ENCODE measurements at places on chromosomes 4 and X.

- peak; percentile 0 for DNase-seq
Measured at GRCh38 chrX:109966246-109966645, 36.7 kb upstream of the TMEM164 start.

DNA sequence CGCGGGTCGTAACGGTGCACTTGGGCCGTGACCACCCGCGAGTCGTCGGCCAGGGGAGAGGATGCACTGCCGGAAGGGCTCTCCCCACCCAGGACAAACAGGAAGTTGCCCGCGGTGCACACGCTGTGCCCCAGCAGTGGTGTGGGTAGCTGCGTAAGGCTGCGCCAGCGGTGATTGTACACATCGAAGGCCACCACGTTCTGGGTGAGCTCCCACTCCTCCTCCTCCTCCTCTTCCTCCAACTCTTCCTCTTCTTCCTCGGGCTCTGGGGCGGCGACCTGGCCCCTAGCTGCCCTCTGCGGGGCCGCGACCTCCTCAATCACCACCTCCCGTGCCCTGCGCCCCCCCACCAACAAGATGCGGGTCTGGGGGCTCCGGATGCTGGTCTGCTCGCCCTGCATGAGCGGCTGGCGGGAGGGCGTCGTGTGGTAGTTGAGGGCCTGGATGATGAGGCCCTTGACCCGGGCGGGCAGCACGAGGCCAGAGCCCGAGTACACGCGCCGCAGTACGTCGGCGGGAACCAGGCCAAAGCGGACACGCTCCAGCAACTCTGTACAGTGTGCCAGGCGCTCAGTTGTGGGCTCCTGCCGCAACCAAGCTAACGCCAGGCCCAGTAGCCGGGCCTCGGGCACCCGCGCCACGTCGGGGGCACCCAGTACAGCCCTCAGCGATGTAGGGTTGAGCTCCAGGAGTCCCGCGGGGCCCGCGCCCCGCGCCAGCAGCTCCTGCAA lies 1.4 kb downstream of the KLHL34 start:
- no peak for DNase-seq

GRCh38 chr4:14132301-14132700 lies 504.8 kb upstream of the BOD1L1 start:
- DNase-seq: no peak

DNA sequence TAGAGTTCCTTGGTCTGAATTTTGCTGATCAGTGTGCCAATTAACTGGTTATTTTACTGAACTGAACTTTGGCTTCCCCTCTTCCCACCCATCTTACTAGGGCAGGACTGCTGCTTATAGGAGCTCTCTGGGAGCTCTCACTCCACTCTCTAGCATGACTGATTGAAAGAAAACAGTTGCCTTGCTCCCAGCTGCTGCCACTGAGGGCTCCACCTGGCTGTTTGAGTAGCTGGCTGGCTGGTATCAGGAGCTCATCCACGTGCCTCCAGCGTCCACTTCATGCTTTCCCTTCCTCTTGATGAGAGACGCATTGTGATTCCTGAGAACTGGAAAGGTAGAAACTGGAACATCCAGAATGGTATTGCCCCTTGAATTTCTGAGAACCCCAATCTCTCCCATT lies 73.0 kb upstream of the KLHL13 start:
- DNase-seq: no peak

- DNase-seq: no peak
Measured at GRCh38 chr4:124943145-124943889, 230.8 kb upstream of the ANKRD50 start.

DNA sequence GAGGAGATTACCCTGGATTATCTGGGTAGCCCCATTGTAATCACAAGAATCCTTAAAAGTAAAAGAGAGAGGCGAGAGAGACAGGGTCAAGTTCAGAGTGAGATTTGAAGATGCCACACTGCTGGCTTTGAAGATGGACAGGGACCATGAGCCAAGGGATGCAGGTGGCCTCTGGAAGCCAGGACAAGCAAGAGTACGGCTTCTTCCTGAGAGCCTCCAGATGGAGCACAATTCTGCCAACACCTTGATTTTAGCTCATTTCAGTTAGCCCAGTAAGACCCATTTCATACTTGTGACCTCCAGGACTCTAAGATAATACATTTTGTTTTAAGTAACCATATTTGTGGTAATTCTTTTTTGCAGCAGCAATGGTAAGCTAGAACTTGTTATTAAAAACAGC lies 120.3 kb downstream of the GPM6A start:
- no peak for DNase-seq

DNA sequence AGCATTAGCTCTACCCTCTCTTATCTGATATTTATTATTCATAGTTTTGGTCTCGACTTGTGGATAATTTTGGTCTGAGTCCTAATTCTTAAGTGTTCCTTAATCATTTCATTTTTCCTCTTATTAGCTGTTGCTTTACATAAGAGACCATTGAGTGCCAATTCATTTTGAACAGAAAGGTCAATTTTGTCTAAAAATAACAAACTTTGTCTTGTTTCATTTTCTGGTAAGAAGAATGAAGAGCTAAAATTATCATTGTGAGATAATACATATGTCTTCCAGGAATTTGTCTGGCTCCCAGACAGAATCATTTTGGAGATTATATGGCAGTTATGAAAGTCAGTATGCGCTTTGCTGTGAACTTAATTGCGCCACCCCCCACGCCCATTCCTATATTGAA lies 1471.8 kb downstream of the PCDH7 start:
- no peak for DNase-seq

DNA sequence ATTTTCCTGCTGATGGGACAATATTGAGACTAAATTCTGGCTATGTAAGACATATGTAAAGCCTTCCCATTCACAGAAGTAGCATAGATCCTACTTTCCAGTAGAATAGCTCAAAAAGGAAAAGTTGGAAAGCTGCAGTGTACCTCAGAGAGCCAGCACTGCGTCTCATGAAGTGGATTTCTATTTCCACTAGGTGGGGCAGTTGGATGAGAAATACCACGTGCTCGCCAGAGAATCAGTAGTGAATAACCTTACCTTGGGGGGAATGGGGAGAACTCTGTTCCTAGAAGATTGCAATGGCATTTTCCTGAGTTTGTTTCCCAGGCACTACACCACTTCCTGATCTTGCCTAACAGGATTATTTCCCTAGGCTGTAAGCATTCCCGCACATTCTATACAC lies 907.1 kb downstream of the FSTL5 start:
- DNase-seq: no peak

GRCh38 chr4:11618666-11619282 lies 190.1 kb upstream of the HS3ST1 start:
- DNase-seq: no peak

GRCh38 chr4:56937262-56937661 lies 29.6 kb downstream of the REST start:
- DNase-seq: peak; percentile 42

DNA sequence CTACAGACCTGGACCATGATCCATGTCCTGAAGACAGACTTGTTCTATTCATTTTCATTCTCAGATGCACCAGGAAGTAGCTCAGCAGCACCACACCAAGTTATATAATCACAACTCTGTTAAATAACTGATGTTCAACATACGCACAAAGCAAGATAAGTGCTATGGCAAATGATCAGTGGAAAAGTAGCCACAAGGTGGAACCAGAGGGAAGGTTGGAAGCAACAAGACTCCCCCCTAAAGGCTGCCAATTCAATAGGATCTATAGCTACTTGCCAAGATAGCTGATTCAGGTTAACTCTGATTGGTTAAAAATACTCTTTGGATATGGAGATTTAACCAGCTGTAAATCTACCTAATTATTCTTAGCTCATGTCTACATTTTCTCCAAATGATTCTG lies 23.7 kb upstream of the FAM47B start:
- peak; percentile 45 for DNase-seq

GRCh38 chrX:150337536-150337935 lies 25.6 kb upstream of the MAMLD1 start:
- no peak for DNase-seq

DNA sequence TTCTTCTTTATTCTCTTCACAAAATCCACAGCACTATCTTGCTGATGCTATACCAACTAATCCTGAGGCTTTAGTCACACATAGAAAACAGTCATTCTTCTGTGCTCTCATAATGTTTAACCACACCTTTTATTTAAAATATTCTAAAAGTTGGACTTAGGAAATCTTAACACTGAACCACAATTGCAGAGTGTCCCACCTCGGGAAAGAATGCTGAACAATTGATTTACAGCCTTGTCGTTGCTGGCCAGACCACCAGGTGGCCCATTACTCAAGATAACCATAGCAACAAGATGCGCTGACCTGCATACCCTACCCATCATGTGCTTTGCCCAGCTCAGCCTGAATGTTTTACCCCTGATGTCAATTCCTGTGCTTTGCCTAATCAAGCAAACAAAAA lies 100.8 kb downstream of the ARSJ start:
- DNase-seq: no peak

DNA sequence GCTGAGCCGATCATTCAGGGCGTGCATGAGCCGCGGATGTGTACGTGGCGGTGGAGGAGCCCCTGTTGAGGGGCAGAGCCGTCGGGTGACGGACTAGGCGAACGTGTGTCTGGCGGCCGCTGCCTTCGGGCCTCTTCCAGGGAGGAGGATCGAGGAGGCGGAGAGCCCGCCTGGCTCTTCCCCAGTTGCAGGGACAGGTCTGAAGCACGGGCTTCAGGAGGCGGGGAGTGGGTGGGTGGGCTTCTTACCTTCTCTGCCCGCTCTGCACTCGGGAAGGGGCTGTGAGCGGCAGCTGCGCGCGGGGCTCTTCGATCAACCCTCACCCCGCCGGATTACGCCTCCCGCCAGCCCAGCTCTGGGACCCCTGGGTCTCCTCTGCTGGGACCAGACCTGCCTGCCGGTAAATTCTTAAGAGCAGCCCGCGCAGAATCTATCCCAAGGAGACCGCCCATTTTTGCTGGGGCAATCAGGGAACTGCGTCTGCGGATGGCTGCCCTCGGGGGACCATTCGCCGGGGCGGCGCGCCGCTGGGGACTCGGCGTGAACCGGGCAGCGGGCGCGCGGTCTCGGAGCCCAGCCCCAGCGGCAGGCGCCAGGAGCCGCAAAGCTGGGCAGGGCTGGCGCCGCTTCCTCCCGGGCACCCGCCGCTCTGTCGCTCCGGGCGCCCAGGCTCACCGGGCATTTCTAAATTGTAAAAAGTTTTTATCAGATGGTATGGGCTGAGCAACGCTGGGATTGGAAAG lies 4.9 kb downstream of the PLAC8 start:
- peak; percentile 23 for DNase-seq

DNA sequence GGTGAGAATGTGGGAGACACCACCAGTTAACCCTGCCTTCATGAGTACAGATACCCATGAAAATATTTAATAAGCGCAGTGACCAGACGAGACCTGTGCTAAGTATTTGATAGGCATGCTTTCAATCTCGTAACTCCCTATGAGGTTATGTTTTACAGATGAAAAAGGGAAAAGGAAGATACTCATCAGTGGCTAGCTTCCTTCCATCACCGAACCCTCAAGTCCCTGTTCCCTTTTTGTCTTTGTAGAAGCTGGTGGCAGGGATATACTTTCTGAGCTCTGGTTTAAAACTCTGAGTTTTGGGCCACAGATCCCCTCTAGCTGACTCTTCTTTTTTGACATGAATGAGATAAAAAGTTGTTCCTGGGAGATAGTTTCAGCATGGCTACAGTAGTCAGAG lies 26.3 kb downstream of the AFF1 start:
- no peak for DNase-seq

DNA sequence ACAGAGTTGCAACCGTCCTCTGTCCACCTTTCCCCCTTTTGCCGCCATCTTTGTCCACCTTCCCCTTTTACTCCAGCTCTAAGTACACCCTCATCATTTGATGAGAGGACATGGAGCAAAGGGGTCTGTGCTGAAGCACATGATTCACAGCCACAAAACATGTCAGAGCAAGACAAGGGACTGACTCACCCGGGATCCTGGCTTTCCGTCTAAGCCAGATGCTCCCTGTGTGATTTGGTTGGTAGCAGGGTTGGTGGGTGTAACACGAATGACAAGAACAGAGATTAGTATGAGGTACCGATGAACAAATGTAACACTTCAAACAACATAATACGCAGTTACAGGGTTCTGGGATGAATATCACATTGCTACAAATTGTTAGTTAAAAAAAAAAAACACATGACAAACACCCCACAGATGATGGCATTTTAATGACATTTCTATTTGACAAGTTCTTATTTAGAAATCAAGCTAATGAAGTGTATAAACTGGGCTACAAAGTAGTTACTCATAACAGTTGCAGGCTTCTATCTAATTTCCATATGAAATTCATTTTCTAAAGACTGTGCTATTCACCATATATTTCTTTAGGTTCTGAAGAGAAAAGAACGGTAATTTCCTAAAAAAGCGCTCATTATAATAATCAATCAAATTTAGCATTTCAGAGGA lies 71.4 kb upstream of the ETNPPL start:
- peak; percentile 32 for DNase-seq

- DNase-seq: no peak
Measured at GRCh38 chr4:98515470-98515809, 143.0 kb downstream of the TSPAN5 start.

DNA sequence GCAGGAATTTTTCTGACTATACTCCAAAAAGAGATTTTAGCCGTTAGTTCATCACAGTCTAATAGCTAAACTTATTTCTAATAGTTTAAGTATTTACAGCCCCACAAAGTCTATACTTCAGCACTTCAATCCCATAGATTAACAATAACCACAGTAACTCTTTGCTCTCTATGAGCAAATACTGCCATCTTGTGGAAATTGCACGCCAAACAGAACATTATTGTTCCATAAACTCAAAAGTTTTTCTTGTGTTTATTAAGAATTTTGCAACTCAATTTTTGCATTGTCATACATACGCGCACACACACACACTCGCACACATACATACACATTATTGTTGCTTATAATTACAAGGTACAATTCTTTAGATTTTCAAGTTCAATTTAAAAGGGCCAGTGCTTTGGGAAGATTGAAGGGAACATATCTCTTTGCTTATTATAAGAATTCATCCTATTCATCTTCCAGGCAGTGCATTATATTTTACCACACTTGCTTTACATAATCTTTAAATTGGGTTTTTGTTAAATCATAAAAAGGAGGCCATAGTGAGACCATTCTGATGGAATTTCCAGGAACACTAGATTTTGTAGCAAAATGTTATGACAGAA lies 63.8 kb upstream of the ATOH1 start:
- peak; percentile 56 for DNase-seq

- DNase-seq: no peak
Measured at GRCh38 chrX:40179283-40179682, 81.5 kb upstream of the BCOR start.

- peak; percentile 44 for DNase-seq
Measured at GRCh38 chr4:125303058-125303457, 11.7 kb upstream of the FAT4 start.

- DNase-seq: no peak
Measured at GRCh38 chrX:47683184-47683828, 24.3 kb upstream of the UXT start.

GRCh38 chrX:40646489-40647306 lies 663 bp downstream of the CXorf38 start:
- peak; percentile 3 for DNase-seq

GRCh38 chr4:112082954-112083586 lies 62.2 kb upstream of the FAM241A start:
- peak; percentile 51 for DNase-seq
